NCI-H2171 (cell line): ENCODE measurements at places on chromosomes 5 and 9.
A peak's percentile ranks its signal among the peaks of the same experiment; 100 is the strongest.

DNA sequence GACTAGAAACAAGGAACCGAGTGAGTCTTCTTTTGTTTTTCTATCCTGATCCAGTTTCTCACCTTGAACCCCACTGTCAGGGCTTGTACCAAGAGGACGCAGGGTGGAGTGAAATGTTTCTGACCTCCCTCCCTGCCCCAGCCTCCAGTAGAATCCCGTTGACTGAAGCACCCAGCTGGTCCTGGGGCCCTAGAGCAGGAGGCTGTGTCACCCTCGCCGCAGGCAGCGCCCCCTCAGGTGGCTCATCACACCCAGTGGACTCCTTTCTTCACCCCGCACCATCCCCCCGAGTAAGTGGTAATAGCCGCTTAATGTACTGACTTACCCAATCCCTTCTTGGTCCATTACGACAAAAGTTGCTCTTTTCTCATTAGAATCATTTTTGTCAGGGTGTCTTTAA, 53.8 kb downstream of the MVB12B start:
- no peak for DNase-seq

- peak; percentile 48 for DNase-seq
Observed at GRCh38 chr9:79570448-79571308, 1.1 kb upstream of the TLE4 start.

GRCh38 chr5:109718216-109718615, 28.5 kb downstream of the MAN2A1 start:
- no peak for DNase-seq

- peak; percentile 91 for DNase-seq
Observed at GRCh38 chr9:132488626-132489025, 78.6 kb downstream of the CFAP77 start.

GRCh38 chr5:113507601-113508000, 5.9 kb upstream of the YTHDC2 start:
- DNase-seq: no peak
